Psoas muscle (tissue), 8 donors: ENCODE measurements at places on chromosomes 3 and 15. TPM values are rescaled to one million over a fixed set of nuclear protein-coding genes. Genes with fewer than 3 reads are reported as not detected.

Gene C3orf22
- not detected for total RNA-seq

Gene RBMS3
- 34.5 TPM for total RNA-seq

GRCh38 chr15:93861956-93862741, 369.2 kb upstream of the MCTP2 start:
- no peak for DNase-seq

DNA sequence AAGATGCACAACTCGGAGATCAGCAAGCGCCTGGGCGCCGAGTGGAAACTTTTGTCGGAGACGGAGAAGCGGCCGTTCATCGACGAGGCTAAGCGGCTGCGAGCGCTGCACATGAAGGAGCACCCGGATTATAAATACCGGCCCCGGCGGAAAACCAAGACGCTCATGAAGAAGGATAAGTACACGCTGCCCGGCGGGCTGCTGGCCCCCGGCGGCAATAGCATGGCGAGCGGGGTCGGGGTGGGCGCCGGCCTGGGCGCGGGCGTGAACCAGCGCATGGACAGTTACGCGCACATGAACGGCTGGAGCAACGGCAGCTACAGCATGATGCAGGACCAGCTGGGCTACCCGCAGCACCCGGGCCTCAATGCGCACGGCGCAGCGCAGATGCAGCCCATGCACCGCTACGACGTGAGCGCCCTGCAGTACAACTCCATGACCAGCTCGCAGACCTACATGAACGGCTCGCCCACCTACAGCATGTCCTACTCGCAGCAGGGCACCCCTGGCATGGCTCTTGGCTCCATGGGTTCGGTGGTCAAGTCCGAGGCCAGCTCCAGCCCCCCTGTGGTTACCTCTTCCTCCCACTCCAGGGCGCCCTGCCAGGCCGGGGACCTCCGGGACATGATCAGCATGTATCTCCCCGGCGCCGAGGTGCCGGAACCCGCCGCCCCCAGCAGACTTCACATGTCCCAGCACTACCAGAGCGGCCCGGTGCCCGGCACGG, 991 bp downstream of the SOX2 start:
- no peak for DNase-seq

GRCh38 chr3:72095521-72095920, 310.6 kb upstream of the PROK2 start:
- DNase-seq: no peak
